ENCODE measurements at places on chromosomes 4 and X. TPM values are rescaled to one million over a fixed set of nuclear protein-coding genes. Genes with fewer than 3 reads are reported as not detected.

ZDHHC9 gene
- 66.5 TPM for total RNA-seq

ARMCX1 gene
- 0.47 TPM for total RNA-seq

INTS6L gene
- total RNA-seq, result 0.20 TPM

TNIP3 gene
- total RNA-seq, result 0.43 TPM

GUCY1B1 gene
- 0.25 TPM for total RNA-seq

SCML2 gene
- total RNA-seq, result 8.6 TPM

AFF1 gene
- 8.0 TPM for total RNA-seq

GALNT7 gene
- total RNA-seq, result 23.7 TPM

IL13RA2 gene
- 0.60 TPM for total RNA-seq

POLN gene
- 0.71 TPM for total RNA-seq

DCX gene
- not detected for total RNA-seq

BBS12 gene
- total RNA-seq, result 2.2 TPM

GPR50 gene
- total RNA-seq, result 0.34 TPM

CCDC110 gene
- not detected for total RNA-seq

MGAT4D gene
- total RNA-seq, result not detected

OPHN1 gene
- total RNA-seq, result 1.9 TPM

CXCL1 gene
- total RNA-seq, result 4.3 TPM

SLC6A14 gene
- total RNA-seq, result not detected

PABPC1L2A gene
- total RNA-seq, result not detected

USP17L10 gene
- not detected for total RNA-seq

MAGEB10 gene
- total RNA-seq, result not detected

CLDN22 gene
- not detected for total RNA-seq

TEX13C gene
- total RNA-seq, result not detected

MAGEH1 gene
- 7.2 TPM for total RNA-seq

MBNL3 gene
- not detected for total RNA-seq

ZNF595 gene
- total RNA-seq, result 16.3 TPM

NRK gene
- total RNA-seq, result not detected

MAP7D2 gene
- total RNA-seq, result 6.3 TPM

ARHGAP36 gene
- not detected for total RNA-seq

VGLL1 gene
- total RNA-seq, result not detected
